ENCODE measurements at places on chromosomes 2 and 18.

GRCh38 chr2:9052821-9053533, 49.5 kb upstream of the MBOAT2 start:
- DNase-seq = no peak

GRCh38 chr2:70767079-70767698, 811 bp downstream of the ADD2 start:
- no peak for DNase-seq

GRCh38 chr2:238655974-238656722, 191.7 kb upstream of the TWIST2 start:
- no peak for DNase-seq

- no peak for DNase-seq
Measured at GRCh38 chr2:179876266-179876665, 14.9 kb upstream of the ZNF385B start.

GRCh38 chr18:73563901-73564472, 583.6 kb downstream of the FBXO15 start:
- DNase-seq = no peak

DNA sequence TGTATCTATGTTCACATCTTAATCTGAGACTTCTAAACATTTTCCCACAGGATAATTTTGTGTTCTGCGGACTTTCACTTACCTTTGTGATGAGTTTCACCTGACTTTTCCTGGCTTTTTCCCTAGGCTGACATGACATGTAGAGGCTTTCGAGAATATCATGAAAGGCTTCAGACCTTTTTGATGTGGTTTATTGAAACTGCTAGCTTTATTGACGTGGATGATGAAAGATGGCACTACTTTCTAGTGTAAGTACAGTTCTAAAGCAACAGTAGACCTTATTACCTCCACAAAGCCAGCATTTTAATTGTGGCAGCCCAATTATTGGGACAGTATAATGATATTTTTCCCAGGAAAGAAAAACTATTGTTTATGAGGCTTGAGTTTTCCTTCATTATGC, 34.1 kb upstream of the METAP1D start:
- DNase-seq = no peak

GRCh38 chr18:56662502-56662901, 11.3 kb downstream of the WDR7 start:
- no peak for DNase-seq

DNA sequence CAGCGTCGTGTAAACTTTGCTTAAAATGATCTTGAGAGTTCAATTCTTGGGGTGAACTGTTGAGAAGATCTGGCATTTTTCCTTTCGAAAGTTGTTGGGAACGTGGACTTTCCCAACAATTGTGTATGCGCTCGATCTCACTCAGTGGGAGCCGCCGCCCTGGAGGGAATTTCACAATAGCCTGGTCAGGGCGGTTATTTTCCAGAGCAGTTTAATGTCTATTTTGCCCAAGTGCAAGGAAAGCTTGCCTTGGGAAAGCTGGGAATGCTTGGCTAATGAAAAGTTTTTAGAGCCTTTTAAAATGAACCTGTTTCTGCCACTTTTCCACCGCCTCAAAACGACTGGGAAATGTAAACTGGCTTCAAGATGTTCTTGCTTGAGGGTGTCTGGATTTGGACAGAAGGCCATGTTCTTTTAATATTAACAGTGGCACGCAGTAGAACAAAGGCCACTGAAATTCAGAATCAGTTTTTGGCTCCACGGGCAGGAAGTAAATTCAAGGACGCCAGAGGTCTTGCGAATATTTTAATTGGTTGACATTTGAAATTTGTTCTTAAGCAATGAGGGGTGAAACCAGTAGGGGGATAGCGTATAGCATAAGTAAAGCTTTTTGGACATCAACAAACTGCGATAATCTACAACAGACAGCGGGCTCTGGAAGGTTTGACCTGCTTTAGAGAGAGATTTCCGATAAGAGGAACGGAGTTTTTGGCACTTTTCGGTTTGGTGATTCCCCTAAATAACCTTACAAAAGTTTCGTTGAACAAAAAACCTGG, 1.2 kb downstream of the CFLAR start:
- peak; percentile 47 for DNase-seq

- DNase-seq = no peak
Measured at GRCh38 chr18:78972930-78973331, 6.7 kb upstream of the SALL3 start.

DNA sequence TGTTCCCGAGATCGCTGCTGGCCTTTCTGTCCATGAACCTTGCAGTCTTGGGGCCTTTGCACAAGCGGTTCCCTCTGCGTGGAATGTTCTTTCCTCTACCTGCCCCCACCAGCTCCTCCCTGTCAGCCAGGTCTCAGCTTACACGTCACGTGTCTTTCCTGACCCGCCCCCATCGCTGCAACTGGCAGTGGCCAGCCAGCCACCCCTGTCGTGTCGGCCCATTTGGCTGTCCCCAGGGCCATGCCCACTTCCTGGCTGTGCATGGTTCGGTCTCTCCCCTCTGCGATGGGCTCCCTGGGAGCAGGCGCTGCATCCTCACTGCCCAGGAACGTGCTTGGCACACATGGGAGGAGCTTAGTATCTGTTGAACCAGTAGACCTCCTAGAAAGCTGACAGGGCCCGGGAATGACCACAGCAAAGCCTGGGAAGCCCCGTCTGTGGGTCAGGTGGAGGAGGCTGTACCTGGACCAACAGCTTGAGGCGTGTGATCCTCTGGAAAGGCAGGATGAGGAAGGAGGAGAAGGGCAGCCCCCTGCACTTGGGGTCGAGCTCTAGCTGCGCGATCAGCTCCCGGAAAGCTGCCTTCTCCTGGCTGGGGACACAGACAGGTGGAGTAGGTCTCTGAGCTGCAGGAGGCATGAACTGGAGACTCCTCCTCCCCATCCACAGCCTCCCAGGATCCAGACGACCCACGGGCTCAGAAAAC, 21.0 kb downstream of the SNORC start:
- DNase-seq = no peak

DNA sequence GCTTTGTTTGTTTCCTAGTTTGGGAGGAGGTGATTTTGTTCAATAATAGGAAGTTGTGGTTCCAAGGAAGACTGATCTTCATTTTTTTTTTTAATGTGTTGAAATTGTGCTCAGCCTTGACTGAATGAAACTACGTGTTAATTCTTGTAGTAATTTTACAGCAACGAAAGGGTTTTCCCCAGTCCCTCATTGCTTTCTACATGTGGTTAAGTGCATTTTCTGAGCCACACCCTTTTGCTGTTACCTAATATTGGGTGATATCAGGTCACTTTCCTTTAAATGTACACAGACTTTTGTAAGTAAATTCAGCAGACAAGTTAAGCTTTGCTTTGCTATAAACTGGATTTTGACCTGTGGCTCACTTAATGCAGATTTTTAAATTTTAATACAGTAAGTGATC, 73.6 kb downstream of the OTX1 start:
- DNase-seq = no peak

DNA sequence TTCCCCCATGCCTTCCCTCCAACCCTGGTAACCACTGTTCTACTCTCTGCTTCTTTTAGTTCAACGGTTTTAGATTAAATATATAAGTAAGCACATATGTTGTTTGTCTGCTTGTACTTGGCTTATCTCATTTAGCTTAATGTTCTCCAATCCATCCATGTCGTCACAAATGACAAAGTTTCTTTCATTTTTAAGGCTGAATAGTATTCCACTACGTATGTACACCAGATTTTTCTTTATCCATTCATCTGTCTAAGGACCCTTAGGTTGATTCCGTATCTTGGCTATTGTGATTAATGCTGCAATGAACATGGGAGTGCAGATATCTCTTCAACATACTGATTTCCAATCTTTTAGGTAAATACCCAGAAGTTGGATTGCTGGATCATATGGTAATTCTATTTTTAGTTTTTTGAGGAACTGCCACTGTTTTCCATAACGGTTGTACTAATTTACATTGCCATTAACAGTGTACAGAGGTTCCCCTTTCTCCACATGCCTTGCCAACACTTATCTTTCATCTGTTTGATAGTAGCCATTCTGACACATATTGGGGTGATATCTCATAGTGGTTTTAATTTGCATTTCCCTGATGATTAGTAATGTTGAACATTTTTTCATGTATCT, 8.1 kb downstream of the ASB3 start:
- DNase-seq = no peak

DNA sequence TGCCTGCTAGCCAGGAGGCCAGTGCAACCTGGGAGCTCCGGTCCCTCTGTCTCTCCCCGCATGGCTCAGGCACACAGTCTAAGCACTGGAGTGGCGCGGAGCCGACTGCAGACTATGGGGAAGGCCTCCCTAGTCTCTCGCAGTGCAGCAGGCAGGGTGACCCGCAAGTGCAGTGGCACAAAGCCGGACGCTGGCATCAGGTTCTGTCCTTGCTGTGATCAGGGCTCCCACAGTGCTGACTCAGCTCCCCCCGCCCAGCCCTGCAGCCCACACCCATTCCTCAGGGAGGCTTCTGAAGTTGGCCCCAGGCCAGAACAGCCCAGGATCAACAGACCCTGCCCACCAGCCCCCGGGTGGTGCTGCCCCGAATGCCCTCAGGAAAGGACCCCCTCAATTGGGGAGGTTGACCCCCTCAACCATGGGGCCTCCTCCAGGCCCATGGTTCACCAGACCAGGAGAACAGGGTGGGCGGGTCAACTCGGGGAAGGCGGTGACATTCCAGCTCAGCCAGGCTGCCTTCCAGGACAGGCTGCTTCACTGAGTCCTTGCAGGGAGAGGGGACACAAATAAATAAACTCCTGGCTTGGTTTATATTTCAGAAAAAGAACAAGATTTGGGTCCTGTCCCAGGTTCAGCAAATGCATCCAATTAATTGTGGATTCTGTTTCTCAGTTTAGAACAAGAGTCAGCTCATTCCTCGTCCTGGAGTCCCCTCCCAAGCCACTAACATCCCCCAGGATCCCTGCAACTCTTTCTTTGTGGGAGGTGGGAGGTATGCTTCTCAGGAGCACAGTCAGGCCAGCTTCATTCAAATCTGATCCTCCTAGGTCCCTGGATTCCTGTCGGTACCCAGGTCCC, 12.2 kb downstream of the BIN1 start:
- no peak for DNase-seq

DNA sequence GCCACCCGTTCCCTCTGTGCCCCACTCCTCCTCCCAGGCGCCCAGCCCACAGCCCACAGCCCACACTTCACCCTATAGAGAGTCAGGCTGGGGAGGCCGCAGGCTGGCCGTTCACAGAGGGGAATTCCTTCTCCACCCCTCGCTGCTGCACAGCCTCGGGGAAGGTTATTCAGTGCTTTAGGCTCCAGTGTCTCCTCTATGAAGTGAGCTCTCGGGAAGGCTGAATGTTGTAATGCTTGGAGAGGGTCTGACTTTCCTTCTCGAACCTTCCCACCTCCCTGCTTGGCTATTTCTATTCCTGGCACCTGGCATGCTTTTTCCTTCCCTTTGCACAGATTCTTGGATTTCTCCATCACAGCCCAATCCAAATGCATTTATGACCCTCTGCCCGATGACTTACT, 62.5 kb upstream of the SMAD7 start:
- no peak for DNase-seq

- no peak for DNase-seq
Measured at GRCh38 chr2:233270366-233270765, 18.9 kb downstream of the ATG16L1 start.

- no peak for DNase-seq
Measured at GRCh38 chr18:74930616-74931015, 278.3 kb downstream of the PTGR3 start.

DNA sequence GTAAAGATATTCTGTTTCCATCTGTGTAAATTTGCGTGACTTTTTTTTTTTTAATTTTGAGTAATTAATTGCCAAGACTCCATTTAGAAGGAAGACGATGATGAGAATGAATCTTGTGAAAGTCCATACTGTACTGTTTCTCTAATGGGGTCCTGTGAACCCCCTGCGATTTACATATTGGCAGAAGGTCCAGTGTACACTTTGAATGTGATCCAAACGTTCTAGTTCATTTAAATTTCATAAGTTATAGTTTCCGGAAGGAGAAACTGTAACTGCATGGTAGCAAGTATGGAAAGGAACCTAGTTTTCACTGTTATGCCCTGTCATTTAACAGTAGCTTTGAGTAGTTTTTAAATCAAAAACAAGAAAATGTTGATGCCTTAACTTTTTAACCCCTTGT, 166.7 kb downstream of the FMNL2 start:
- no peak for DNase-seq

DNA sequence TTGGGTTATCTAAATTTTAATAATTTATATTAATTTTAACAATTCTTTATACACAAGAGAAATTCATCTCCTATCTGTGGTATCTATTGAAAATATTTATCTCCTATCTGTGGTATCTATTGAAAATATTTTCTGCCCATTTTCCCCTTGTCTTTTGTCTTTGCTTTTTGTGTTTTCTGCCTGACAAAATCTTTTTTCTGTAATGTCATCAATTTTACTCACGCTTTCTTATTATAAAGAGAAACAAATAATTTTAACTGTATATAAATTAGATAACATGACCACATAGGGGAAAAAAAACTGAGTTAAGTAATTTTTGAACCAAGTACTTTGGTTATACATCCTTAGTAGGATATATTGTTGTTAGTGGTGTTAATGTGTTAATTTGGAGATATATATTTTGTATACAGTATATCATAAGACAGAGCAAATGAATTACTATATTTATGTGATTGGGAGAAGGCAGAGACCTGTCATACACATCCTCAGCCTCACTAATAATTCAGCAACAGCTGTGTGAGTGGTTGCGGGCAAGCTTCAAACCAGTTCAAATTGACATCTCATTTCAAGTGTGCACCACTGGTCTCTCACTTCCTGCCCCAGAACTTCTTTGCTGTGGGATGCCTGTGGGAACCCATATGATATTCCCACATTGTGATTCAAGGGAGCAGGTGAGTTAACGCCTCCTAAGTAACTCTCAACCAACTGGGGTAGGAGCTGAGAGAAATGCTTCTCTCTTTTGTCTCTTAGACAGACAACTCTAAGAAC, 292.4 kb downstream of the SP3 start:
- DNase-seq = no peak

GRCh38 chr18:79856119-79857007, 58.6 kb downstream of the KCNG2 start:
- no peak for DNase-seq

- DNase-seq = no peak
Measured at GRCh38 chr2:121196132-121196848, 88.7 kb downstream of the TFCP2L1 start.

DNA sequence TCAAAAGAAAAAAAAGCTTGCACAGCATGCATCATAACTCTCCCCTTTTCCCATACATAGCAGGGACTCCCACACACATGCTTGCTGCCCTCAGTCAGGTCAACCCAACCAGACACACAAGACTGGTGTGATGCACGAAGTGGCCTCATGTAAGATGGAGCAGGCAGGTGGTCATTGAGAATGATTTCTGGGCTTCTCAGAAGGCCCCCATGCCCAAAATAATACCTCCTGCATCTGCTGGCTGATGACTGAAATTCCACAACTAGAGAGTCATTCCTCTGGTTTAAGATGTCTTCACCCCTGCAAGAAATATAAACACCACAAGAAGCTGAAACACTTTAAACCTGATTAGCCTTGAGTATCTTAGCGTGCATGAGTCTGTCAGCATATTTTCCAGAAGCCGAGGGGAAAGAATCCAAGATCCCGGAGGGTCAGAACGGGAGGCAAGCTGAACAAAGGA, 131.1 kb downstream of the AFF3 start:
- DNase-seq = no peak

DNA sequence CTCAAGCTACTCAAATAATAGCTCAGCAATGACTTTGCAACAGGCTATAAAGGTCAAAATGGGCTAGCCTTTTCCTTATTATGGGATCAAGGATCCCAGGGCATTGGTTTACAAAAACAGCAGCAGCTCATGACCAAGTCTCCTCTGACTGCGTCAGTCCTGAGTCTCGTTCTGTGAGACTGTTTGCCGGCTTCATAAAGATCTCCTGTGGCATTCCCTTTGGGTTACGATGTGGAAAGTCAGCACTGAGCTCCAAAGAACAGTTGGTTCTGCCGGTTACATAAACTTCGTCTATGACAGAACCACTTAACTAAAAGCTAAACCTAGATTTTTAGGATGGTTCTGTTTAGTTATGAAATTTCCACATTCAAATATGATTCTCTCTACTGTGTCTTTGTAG, 674.9 kb downstream of the ZEB2 start:
- no peak for DNase-seq

Measured in COLO829 (cell line).